Activated B cell treated with CpG ODN at 0.5 μM for 24 hours (primary cell): ENCODE measurements at places on chromosomes 1 and 21. TPM values are rescaled to one million over a fixed set of nuclear protein-coding genes. Genes with fewer than 3 reads are reported as not detected.

DNA sequence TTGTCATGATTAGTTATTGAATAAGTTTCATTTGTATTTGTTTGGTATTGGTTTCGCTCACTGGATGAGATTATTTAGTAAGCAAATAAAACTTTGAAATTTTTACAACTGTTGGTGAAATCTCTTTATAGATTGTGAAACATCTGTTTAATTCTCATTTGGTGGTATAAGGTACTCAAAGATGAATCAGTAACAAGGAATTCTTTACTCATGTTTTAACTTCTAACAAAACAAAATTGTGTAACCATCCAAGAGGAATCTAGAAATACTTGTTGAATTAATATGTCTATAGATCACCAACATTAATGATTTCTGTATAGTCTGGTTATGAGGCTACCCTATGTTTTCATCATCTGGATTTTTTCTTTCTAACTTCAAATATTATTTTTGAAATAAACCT lies 62.8 kb upstream of the USP25 start:
- DNase-seq = no peak

GRCh38 chr1:184974056-184974836 lies at the start of gene NIBAN1:
Gene NIBAN1, minus strand, starts transcription at chr1:184974508. Its CDS starts 152 bp downstream, at chr1:184974356.
- DNase-seq = no peak

KCNN3 gene
- 0.44 and 1.1 TPM in 2 replicates for total RNA-seq

- DNase-seq = no peak
Observed at GRCh38 chr21:28832013-28832714, 160.5 kb downstream of the LTN1 start.

GRCh38 chr1:234885601-234886000 lies 243.0 kb downstream of the TOMM20 start:
- DNase-seq = no peak

DNA sequence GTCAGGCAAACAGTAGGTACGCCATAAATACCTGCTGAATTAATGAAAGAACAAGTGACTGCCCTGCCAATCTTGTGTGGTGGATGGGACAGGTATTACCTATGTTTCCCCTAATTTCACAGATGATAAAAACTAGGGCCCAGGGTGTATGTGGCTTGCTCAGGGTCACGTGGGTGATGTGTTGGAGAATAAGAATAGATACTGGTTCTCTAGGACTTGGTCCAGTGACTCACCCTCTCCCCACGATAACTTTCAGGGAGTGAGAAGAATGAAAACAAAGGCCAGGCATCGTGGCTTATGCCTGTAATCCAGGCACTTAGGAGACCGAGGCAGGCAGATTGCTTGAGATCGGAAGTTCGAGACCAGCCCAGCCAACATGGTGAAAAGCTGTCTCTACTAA lies 26.7 kb downstream of the SLC26A9 start:
- no peak for DNase-seq

DNA sequence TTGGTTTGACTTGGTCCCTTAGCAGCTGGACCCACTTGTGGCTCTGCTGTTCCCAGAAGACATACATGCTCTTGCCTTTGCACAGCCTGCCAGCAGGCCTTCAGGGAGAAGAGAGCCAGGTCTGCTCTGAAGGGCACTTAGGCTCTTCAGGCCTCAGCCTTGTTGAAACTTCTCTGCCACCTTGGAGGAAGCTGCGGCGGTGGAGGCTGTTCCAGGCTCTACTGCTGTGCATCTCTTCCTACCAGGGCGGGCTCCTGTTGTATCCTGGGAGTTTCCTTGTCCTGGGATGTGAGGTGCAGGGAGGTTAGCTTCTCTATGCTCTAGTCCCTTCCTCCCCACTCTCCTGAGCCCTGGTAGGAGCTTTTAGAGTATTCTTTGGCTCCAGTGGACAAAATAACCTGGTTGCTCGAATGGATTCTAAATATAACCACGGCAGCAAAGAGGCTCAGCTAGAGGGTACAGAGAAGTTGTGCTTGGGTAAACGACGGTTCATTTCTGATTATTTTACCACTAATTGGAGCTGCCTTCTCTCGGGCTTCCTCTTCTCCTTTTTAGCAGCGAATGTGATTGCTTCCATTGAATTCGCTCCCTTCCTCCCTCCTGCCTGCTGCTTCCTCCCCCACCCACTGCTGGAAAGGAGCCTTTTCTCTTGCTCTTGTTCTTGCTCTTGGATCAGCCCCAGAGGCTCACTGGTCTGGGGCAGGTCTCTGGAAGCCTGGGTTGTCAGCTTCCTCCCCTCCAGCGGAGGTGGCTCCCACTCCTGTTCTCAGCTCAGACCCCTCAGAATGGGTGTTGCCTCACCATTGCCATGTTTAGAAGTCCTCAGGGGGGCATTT lies 126.6 kb upstream of the CACNA1E start:
- no peak for DNase-seq

- no peak for DNase-seq
Observed at GRCh38 chr1:50611675-50612074, 188.4 kb upstream of the DMRTA2 start.

- no peak for DNase-seq
Observed at GRCh38 chr1:88655685-88656299, 28.3 kb upstream of the PKN2 start.

MTMR11 gene
- total RNA-seq = not detected in 2 replicates

CFAP107 gene
- total RNA-seq = not detected in 2 replicates

GRCh38 chr21:33578214-33578613 lies 10.3 kb downstream of the DONSON start:
- DNase-seq = no peak

DNA sequence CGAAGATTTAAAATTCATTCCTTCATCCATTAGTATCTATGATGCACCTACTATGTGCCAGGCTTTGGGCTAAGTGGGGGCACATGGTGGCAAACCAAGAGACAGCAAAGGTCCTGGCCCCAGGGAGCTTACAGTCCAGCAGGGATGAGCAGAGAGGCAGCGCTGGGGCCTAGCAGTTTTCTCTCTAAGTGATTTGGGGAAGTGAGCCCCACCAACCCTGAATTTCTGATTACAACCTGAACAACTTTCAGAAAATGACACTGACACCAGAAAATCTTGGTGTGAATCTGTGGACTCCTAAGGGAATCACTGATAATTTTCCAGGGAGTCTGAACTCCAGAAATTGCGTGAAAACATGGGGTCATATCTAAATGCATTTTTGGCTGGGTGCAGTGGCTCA lies 111.5 kb downstream of the CAPN8 start:
- no peak for DNase-seq

GRCh38 chr1:63405021-63405420 lies 37.6 kb downstream of the ALG6 start:
- no peak for DNase-seq

DNA sequence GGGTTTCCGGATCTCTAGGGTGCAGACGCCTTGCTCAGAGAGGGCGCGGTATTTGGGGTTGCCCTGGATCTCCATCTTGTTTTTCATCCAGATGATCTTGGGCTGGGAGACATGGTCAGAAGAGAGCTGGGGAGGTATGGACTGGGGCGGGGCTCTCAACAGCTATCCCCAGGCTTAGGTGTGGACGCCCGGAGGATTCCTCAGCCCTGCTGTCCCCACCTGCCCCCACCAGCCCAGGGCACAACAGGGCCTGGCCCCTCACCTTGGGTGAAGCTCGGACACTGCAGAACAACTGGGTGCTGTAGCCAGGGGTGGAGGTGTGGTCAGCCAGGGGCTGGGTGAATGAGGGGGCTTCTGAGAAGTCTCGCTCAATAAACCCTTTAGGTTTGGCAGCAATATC lies 6.6 kb downstream of the MYBPH start:
- DNase-seq = no peak

PRR9 gene
- not detected in 2 replicates for total RNA-seq

- DNase-seq = no peak
Observed at GRCh38 chr1:201276891-201277290, 6.4 kb upstream of the PKP1 start.

- no peak for DNase-seq
Observed at GRCh38 chr1:168803806-168804510, 75.0 kb upstream of the DPT start.

DNA sequence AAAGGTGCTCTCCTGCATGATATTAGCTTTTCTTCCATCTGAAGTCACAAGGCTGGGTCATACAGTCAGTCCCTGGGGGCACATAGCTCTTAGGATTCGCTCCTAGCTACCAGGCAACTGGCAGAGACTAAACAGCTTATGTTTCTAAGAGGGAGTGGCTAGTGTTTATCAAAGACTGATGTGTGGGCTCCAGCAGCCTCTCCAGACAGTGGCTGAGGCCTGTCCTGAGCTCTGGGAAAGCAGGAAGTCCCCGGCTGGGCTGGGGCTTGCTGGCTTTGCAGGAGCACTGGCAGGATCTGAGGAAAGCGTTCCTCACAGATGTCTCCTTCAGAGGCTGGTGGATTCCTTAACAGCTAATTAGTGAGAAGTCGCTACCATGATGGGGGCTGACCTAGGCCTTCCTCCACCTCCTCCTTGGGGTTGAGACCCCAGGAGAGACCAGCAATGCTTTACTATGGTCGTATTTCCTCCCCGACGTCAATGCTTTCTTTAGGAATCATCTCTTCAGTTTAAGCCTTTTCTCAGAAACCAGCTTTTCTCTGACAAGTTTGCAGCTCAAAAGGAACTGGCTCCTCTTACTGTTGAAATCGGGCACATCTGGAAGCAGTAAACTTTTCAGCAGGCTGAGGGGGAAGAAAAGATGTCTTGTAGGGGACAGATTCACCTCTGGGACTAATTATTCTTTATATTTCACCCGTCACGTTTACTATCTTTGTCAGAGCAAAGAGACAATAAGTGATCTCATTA lies 33.5 kb upstream of the HHAT start:
- no peak for DNase-seq

DNA sequence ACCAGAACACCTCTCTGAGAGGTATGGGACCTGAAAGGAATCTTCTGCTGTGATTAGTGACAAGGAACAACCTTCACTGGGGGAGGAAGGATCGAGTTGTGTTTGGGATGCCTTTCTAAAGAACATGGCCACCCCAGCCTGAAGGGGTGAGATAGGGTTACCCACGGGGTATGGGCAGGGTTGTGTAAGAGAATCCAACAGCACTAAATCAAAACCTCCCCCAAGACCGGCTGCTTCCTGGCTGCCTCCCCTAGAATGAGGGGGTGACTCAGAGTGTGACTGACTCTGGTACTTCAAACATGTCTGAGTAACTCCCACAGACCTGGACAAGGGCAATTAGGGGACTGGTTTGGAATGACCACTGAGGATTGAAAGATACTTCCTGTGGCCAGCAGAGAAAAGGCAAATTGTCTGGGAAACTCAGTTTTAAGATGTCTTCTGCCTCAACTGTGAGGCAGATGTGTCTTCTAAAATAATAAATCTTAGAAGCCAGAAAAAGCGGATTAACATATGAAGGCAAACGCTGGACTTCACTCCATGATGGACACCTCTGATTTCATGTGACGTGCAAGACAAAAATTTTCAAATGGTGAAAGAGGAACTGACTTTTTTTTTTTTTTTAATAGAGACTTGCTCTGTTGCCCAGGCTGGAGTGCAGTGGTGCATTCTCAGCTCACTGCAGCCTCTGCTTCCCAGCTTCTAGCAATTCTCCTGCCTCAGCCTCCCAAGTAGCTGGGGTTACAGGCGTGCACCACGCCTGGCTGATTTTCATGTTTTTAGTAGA lies 6.7 kb upstream of the PTPN14 start:
- DNase-seq = no peak

PRKAA2 gene
- total RNA-seq = not detected in 2 replicates

DNA sequence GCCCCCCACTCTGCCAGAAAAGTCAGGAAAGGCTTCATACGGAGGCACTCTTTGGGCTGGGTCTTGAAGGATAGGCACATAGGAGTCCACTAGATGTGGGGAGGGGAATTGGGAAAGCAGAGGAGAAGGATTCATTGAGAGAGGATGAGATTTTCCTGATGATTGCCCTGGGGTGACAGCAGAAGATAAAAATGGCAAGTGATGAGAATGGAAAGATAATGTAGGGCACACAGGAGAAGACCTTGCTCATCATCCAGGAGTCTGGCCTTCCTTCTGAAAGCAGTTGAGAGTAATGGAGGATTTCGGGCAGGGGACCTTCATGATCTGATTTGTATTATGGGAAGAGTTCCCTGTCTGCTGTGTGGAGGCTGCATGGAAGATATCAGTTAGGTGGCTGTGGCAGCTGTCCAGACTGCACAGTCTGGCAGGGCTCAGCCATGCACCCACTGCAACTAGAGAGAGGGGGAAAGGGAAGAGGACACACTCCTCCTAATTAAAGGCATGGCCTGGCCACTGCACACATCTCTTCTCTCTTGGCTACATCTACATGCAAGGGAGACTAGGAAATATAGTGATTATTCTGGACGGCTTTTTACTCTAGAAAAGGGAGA lies 9.6 kb upstream of the FABP3 start:
- no peak for DNase-seq

DNA sequence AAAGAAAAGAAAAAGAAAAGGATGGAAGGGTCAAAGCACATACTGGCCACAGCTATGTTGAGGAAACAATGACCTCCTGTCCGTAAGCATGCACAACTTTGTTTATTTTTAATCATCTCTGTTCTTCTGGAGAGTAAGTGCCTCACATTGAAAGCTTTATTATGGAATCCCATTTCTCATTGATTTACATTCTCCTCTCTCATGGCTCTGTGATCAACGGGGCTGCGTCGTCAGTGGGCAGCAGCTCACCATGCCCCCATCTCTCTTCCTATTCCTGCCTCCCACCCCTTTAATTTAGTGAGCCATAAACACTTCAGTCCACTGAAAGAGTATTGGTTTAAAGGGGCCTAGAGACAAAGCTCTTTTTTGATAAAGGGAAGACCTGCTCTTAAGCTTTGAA lies 98.9 kb downstream of the KAZN start:
- DNase-seq = no peak
